ENCODE measurements at places on chromosomes 11 and 22. TPM values are rescaled to one million over a fixed set of nuclear protein-coding genes. Genes with fewer than 3 reads are reported as not detected.
A peak's percentile ranks its signal among the peaks of the same experiment; 100 is the strongest.

GRCh38 chr11:27701355-27702105, 1.3 kb upstream of the BDNF start:
- DNase-seq: no peak
- H3K4me3 ChIP-seq: peak overlapping the region; percentile 46
- H3K27ac ChIP-seq: no peak overlapping the region
- peaks cover 57% of the 10 kb centered on the region for H3K27me3 ChIP-seq

DNA sequence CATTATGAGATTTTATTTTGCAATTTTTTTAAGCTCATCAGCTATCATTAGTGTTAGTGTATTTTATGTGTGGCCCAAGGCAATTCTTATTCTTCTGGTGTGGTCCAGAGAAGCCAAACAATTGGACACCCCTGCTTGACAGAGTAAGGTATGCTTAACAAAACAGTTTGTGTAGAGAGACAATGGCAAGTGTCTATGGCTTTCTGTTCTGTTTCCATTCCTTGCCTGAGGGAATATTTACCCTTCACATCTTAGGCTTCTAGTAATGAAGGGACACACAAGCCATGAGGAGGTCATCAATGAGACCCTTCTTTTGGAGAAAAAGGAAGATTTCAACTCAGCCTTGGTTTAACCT, 1278.4 kb upstream of the TENM4 start:
- no peak overlapping the region for H3K27ac ChIP-seq
- H3K36me3 ChIP-seq: no peaks in the 10 kb centered on the region
- no peaks in the 10 kb centered on the region for H3K4me1 ChIP-seq
- no peak overlapping the region for H3K4me3 ChIP-seq
- DNase-seq: no peak

DNA sequence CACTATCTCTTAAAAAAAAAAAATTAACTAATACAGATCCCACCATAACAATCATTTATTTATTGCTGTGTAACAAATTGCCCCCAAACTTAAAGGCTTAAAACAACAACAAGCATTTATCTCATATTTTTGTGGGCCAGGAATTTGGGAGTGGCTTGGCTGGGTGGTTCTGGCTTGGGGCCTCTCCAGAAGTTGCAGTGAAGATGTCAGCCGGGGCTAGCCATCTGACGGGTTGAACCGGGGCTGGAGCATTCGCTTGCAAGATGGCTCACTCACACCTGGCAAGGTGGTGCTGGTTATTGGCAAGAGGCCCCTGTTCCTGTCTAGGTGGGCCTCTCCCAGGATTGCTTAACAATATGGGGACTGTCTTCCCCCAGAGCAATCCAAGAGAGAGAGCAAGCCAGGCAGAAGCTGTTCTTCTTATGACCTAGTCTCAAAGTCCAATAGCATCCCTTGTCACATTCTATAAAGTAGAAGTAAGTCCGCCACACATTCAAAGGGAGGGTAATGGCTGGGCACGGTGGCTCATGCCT, 29.5 kb downstream of the ACO2 start:
- H3K27me3 ChIP-seq: no peaks in the 10 kb centered on the region
- peaks cover 67% of the 10 kb centered on the region for H3K36me3 ChIP-seq
- H3K27ac ChIP-seq: no peak overlapping the region
- DNase-seq: no peak

DNA sequence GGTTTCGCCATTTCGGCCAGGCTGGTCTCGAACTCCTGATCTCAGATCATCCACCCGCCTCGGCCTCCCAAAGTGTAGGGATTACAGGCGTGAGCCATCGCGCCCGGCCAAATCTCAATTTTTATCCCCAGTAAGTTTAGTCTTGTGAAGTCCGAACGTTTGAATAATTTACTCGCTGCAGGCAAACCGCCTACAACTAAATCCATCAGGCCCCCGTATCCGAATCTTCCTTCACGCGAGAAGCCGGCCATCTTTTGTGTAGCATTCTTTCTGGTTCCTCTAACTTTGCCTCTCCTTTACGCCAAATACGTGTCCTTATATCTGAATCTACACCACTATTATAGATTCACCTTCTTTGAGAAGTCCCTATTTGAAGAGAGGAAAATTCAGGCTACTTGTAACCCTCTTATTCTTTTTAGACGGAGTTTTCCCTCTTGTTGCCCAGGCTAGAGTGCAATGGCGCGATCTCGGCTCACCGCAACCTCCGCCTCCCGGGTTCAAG, 581 bp upstream of the EIF3L start:
- no peak for DNase-seq
- H3K4me1 ChIP-seq: peaks cover 42% of the 10 kb centered on the region
- no peaks in the 10 kb centered on the region for H3K27me3 ChIP-seq
- peak overlapping the region; percentile 80 for H3K4me3 ChIP-seq
- peak overlapping the region; percentile 93 for H3K27ac ChIP-seq

GRCh38 chr11:122399375-122399774, 256.1 kb upstream of the UBASH3B start:
- H3K27me3 ChIP-seq: no peaks in the 10 kb centered on the region
- H3K4me1 ChIP-seq: peaks cover 6% of the 10 kb centered on the region
- H3K27ac ChIP-seq: no peak overlapping the region
- no peaks in the 10 kb centered on the region for H3K36me3 ChIP-seq
- no peak overlapping the region for H3K4me3 ChIP-seq

GRCh38 chr22:47370448-47371262, 608.2 kb downstream of the TBC1D22A start:
- H3K27ac ChIP-seq: no peak overlapping the region
- no peaks in the 10 kb centered on the region for H3K4me1 ChIP-seq
- H3K27me3 ChIP-seq: no peaks in the 10 kb centered on the region
- no peak overlapping the region for H3K4me3 ChIP-seq
- peak; percentile 59 for DNase-seq

DNA sequence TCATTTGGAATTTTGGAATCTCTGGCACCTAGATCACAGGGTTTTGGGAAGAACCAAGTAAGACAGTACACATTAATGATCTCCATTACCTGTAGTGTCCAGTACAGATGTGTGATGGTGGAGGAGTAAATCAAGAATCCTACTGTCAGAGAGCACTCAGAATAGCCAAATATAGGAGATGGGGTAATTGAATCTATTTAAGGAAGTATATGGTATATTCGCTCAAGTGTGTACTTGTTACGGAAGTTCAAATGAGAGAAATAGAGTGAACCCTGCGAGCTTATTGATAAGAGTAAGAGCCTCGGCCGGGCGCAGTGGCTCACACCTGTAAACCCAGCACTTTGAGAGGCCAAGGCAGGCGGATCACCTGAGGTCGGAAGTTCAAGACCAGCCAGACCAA, 2.2 kb downstream of the SPCS2 start:
- H3K4me1 ChIP-seq: peaks cover 89% of the 10 kb centered on the region
- no peak for DNase-seq
- H3K4me3 ChIP-seq: no peak overlapping the region
- H3K27me3 ChIP-seq: no peaks in the 10 kb centered on the region
- no peaks in the 10 kb centered on the region for H3K36me3 ChIP-seq
- H3K27ac ChIP-seq: peak overlapping the region; percentile 52

- no peak for DNase-seq
- H3K36me3 ChIP-seq: no peaks in the 10 kb centered on the region
- H3K27ac ChIP-seq: no peak overlapping the region
- H3K4me1 ChIP-seq: no peaks in the 10 kb centered on the region
- H3K4me3 ChIP-seq: no peak overlapping the region
Measured at GRCh38 chr11:70038034-70038834, 39.9 kb upstream of the ANO1 start.

DNA sequence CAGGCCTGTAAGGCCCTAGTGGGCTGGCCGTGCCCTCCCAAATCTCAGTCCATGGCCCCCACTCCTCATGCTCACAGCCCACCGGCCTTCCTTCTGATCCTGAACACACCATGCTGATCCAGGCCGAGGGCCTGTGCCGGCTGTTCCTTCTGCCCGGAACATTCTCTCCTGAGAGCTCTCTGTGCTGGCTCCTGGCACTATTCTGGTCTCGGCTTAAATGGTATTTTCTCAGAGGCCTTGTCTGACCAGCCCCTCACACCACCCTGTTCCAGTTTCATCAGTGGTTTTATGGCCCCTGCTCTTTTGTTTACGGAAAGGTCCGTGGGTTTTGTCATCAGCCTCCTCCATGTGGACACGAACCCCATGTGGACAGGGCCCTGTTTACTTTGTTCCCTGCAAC, 22.0 kb downstream of the SPTBN2 start:
- no peaks in the 10 kb centered on the region for H3K36me3 ChIP-seq
- DNase-seq: no peak
- no peak overlapping the region for H3K4me3 ChIP-seq
- H3K27me3 ChIP-seq: no peaks in the 10 kb centered on the region
- H3K27ac ChIP-seq: no peak overlapping the region

GRCh38 chr11:45319077-45319476, 32.9 kb upstream of the SYT13 start:
- H3K36me3 ChIP-seq: no peaks in the 10 kb centered on the region
- no peaks in the 10 kb centered on the region for H3K4me1 ChIP-seq
- H3K4me3 ChIP-seq: no peak overlapping the region
- no peak for DNase-seq
- H3K27me3 ChIP-seq: no peaks in the 10 kb centered on the region
- no peak overlapping the region for H3K27ac ChIP-seq

DNA sequence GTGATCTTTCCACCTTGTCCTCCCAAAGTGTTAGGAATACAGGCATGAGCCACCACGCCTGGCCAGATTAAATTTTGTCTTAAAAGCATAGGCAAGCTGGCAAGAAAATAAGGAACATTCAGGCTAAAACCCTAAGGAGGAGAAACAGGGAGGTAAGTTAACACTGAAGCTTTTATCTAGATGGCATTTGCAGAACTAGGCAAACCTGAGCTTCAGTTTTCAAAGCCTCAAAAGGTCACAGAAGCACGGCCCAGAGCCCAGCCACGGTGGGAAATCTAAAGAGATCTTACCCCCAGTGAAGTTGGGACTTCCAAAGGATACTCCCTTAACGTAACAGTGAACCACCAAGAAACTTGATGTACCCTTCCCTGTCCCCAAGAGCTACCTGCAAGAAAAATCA, 28.4 kb downstream of the PC start:
- H3K4me1 ChIP-seq: no peaks in the 10 kb centered on the region
- no peaks in the 10 kb centered on the region for H3K27me3 ChIP-seq
- no peak for DNase-seq
- H3K36me3 ChIP-seq: no peaks in the 10 kb centered on the region

GRCh38 chr11:92383430-92383829, 158.8 kb downstream of the FAT3 start:
- no peaks in the 10 kb centered on the region for H3K4me1 ChIP-seq
- H3K27ac ChIP-seq: no peak overlapping the region
- no peaks in the 10 kb centered on the region for H3K36me3 ChIP-seq

- no peak overlapping the region for H3K27ac ChIP-seq
- DNase-seq: no peak
- H3K4me3 ChIP-seq: no peak overlapping the region
- no peaks in the 10 kb centered on the region for H3K4me1 ChIP-seq
Measured at GRCh38 chr11:131977854-131978253, 607.4 kb downstream of the NTM start.

The HIC2 gene
- total RNA-seq: 5.0 TPM

The GTPBP1 gene
- 134 TPM for total RNA-seq

The PHLDA2 gene
- 1.4 TPM for total RNA-seq

The VPS51 gene
- 298 TPM for total RNA-seq

The SCN2B gene
- not detected for total RNA-seq

The SERPIND1 gene
- total RNA-seq: not detected

The TUBA8 gene
- total RNA-seq: 4.7 TPM

The NFAM1 gene
- total RNA-seq: 18.7 TPM

The TPBGL gene
- total RNA-seq: 0.59 TPM

The C11orf97 gene
- not detected for total RNA-seq

The TRIM5 gene
- 31.1 TPM for total RNA-seq

Data from spleen (tissue), 13 donors.